ENCODE measurements at places on chromosomes 16 and 17.

- no peak for DNase-seq
Observed at GRCh38 chr17:61402978-61403800, 3.5 kb downstream of the TBX2 start.

DNA sequence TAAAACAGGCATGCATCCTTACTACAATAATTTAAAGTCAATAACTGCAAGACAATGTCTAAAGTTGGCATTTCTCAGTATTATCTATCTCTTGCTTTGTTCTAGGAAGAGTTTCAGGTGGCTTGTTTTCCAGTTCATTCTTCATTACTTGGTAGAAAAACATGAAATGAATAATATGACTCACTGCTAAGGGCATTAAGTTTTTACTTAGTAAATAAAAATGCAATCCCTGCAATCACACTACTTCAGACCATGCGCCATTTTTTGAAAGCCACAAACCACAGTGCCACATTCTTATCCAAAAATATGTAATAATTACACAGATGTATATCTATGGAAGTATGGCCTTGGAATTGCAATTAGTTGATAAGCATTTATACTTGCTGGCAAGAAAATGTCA lies 55.4 kb downstream of the CREBBP start:
- DNase-seq, result no peak

GRCh38 chr17:67245073-67245693 lies at the start of gene HELZ:
Gene HELZ (minus strand): TSS chr17:67245196. CDS start chr17:67218804, 26,392 bp downstream.
- DNase-seq, result peak; percentile 52

GRCh38 chr16:76777721-76778465 lies 413.1 kb upstream of the MON1B start:
- DNase-seq, result no peak

DNA sequence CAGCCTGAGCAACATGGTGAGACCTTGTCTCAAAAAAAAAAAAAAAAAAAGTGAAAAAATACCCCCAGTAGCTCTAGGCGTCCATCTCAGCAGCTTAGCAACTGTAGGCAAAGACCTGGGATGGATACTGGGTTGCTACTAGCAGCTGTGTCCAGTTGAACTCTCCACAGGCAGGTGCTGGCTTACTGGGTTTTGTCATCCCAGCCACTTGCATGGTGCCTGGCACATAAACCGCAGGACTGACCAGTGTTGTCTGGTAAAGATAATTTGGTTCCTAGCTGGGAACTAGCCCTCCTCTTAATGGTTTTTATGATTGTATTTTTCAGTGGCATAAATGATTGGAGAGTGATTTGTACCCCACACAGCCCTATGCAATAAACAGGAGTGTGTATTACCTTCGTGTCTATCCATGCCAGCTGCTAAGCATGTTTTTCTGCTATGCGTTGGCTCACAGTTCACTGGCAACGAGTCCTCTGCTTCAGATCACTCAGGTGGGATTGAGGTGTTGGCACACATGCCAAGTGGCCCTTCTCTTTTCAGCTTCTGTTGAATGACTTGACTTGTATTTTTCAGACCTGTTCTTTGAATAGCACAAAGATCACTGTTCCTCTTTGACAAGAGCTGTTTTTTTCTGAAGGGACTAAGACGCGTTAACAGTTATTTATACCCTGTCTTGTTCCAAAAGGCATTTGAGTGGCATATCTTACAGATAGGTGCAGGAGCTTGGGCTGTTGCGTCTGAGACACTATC lies 352.9 kb downstream of the SNX29 start:
- no peak for DNase-seq

GRCh38 chr17:62093188-62094155 lies 28.4 kb upstream of the MED13 start:
- DNase-seq, result no peak

GRCh38 chr17:69187294-69187693 lies 41.3 kb downstream of the ABCA10 start:
- no peak for DNase-seq

- no peak for DNase-seq
Observed at GRCh38 chr16:29192329-29193247, 207.7 kb downstream of the LAT start.

- no peak for DNase-seq
Observed at GRCh38 chr16:49681217-49681883, 174.6 kb downstream of the ZNF423 start.

DNA sequence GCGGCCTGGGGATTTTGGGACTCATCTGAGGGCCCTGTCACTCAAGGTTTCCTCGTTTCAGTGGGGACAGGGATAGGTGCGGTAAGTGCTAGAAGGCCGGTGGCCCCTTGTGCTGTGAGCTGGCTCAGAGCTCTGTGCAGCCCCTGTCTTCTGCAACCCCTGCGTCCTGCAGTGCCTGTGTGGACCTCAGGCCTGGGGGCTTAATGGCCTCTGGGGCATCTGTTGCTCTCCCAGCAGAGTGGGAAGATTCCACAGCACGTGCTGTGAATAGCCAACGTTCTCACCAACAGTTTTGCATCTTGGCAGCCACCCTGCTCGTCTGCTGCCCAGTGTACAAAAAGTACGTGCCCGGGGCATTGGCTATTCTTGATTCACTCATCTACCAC lies 4.9 kb downstream of the FOXC2 start:
- DNase-seq, result no peak

DNA sequence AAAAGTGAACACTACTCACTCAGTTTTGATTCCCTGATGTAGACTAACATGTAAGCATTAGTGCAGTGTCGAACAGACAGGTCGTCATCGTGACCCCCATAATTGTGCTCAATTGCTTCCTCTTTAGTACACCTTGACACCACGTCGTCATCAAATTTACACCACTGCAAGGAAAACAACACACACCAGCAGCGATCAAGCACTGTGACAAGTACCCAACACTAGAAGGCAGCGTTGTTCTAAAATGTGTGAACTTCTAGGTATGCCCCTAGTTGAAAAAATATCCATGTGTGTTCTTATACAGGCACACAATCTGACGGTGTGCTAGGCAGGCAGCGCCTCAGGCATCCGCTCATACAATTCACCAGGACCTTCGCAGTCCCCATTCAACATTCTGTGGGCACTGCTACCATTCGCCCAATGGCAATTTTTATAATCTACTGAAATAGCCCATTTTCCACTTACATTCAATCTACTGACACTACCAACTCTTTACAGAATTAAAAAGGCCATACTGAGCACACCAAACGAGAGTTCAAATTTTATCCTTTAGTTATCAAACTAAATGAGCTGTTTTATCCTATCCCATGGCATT lies 23.1 kb downstream of the LITAFD start:
- no peak for DNase-seq

- DNase-seq, result no peak
Observed at GRCh38 chr17:10094797-10095196, 103.6 kb downstream of the GAS7 start.

DNA sequence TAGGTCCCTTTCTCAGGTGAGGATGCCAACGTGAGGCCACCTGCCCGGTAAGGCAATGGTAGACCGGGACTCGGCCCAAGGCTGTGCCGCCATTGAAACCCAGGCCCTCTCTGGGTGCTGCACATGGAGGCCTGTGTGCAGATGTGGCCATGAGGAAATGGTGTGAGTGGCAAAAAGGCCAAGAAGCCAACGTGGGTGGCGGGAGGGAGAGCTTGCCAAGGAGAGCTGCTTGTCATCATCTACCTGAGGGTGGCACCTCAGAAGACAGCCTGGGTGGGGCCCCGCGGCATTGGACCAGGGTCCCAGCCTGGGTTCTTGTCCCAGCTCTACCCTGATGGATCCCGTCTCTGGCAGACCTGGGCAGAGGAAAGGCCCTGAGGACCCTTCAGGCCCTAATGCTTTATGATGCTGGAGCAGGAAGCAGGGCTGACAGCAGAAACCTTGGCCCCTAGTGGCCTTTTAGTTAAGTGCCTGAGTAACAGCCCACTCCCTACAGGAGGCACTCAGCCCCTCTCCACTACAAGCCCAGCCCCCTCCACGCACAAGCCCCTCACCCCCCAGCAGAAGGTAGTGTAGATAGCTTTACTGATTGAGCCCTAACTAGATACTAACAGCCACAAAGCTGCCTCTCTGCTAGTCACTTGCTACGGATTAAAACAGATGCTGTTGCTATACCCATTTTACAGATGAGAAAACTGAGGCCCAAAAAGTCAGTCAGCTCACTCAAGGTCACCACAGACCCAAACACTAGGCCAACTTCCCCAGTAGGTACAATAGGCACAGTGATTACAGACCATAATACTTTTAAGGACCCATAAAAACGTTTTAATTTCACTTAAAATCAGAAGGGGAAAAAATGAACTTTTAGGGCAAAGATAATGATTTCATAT lies 26.2 kb upstream of the KIFC3 start:
- DNase-seq, result no peak

- no peak for DNase-seq
Observed at GRCh38 chr17:66605541-66605940, 229.4 kb upstream of the CACNG5 start.

- no peak for DNase-seq
Observed at GRCh38 chr17:1192911-1193699, 13.3 kb upstream of the ABR start.

GRCh38 chr17:81254955-81255717 lies 16.0 kb downstream of the NDUFAF8 start:
- no peak for DNase-seq

DNA sequence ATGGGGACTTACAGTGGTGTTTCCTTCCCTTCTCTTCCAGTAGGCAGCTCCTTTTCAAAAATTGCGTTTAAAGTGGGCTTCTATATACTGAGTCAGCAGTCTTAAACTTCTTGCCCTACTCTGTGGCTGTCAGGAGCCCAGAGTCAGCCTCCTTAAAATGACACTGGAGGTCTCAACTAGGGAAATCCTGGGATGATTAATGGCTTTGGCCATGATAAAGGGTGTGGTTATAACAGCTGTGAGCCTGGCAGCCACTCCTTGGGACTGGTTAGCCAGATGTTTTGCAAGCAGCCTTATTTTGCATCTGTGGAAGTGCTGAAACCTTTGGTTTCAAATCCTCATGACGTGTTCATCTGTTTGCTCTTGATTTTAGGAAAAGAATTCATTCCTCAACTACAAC lies 25.0 kb downstream of the TAC4 start:
- no peak for DNase-seq

GRCh38 chr17:4636474-4637100 lies 4.9 kb downstream of the ALOX15 start:
- no peak for DNase-seq

DNA sequence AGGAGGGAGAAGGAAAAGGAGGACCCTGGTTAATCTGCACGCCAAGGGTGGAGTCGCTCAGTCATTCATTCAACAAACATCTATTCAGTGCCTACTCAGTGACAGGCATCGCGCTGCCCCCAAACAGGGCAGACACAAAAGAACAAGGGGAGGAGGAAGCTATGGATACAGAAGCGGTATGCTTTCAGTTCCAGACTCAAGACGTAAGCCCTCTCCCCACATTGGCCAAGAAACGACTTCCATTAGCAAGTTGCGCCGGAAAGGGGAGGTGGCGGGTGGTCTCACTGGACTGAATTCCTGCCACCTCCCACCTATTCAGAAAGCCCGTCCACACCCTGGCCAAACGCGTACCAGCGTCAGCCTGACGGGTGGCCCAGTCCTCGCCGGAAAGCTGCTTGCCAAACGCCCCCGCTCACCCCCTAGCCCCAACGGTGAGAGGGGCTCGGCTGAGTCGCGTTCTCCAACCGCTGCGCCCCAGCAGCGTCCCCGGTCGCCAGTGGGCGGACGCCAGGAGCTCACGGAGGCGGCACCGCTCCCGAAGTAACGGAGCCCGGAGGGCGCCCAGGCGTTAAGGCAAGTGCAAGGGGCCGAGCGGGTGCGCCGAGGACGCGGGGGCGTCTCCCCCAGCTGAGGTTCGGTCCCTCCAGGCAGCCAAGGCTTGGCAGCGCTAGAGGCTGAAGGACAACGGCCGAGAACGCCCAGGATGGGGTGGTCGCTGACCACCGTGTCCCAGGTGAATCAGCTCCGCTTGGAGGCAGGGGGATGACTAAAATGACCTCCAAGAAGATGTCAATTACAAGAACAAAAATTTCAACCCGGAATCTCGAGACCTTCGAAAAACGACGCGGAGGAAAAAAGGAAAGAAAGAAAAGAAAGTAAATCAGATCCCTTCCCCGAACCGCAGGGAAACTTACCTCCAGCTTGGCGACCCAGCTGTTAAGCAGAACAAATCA lies 470.7 kb downstream of the SOX9 start:
- DNase-seq, result no peak

DNA sequence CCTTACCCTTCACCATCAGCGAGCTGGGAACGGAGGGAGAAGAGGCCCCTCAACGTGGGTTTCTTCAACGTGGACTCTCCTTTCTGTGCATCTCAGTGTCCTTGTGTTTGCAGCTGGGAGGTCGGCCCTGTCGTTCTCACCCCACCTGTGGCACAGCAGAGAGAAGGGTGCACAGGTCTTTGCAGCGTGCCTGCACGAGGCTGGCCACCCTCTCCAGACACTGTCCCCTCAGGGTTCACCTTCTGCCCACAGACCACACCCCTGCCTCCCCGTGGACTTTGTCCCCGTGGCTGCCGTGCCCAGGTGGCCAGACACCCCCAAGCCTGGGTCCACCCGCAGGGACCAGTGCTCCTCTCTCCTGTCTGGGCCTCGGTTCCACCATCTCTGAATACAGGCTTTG lies 7.3 kb upstream of the WDR45B start:
- no peak for DNase-seq

DNA sequence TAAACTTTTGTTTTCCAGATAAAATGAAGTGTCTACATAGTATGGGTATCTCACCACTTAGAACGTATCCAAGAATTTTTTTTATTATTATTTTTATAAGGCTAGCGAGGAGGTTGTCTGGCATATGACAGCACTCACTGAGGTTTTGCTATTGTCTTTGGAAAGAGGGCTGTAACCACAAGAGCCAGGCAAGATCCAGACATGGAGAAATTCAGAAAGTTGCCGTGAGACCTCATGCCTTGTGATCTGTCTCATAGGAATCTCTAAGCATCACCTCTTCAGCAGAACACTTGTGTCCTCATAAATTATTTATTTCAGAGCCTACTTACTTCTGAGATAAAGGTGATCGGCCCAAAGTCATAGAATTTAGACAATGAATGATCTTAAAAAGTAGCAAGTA lies 410.8 kb downstream of the CDH11 start:
- DNase-seq, result no peak

- no peak for DNase-seq
Observed at GRCh38 chr17:65523853-65524664, 37.4 kb downstream of the AXIN2 start.

- no peak for DNase-seq
Observed at GRCh38 chr17:2251098-2251497, 52.5 kb downstream of the SMG6 start.

DNA sequence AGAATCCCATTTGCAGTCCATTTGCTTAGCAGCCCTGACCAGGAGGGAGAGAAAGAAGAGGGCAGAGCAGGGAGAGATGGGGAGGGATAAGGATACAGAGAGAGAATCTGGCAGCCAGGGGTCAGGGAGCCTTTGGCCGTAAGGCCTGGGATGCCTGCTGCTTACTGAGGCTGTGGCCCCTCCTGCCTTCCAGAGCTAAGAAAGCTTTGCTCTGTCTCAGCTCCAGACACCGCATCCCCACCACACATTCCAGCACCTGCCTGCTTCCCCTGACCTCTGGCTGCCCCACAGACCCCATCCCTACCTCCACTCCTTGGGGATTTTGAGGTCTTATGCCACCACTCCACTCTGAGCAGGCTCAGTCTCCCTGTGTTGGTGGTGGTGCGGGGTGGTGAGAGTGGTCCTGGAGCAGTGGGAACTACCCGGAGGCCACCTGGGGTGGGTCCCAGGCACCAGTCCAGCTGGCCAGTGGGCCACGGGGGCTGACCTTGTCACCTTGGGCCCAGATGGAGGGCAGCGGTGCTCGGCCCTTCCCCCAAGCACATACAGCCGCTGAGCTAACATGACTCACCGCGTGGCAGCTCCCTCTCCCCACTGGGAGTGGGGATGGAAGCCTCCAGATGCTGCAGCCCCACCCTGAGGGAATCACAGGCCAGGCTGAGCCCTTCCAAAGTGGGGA lies 58.3 kb downstream of the RAI1 start:
- DNase-seq, result no peak

All from activated T-cell treated with anti-CD3 and anti-CD28 coated beads for 1 hour (primary cell).